ENCODE measurements at places on chromosomes 11 and 22.

GRCh38 chr11:14334893-14335292 lies 24.1 kb downstream of the RRAS2 start:
- DNase-seq, result no peak

DNA sequence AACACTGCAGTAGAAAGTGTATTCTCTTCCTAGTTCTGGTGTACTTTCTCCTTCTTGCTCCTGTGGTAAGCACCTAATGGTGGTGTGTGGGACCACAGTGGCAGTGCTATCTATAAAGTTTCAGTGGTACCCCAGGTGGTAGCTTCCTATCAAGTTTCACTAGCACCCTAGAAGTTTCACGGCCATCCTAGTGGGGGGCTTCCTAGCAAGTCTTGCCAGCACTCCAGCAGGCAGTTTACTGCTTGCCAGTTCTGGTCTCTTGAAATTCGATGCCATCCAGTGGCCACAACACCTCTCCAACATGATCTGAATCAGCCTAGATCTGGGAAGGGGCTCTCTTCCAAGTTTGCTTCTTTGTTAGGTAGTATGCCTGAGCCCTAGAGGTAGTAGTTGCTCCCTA lies 229.6 kb downstream of the SWAP70 start:
- DNase-seq, result no peak

- DNase-seq, result no peak
These were observed at the start of gene TP53I11 for GRCh38 chr11:44950625-44951476. Gene TP53I11 (minus strand): TSS chr11:44950883. CDS start chr11:44938335, 12,548 bp downstream.

DNA sequence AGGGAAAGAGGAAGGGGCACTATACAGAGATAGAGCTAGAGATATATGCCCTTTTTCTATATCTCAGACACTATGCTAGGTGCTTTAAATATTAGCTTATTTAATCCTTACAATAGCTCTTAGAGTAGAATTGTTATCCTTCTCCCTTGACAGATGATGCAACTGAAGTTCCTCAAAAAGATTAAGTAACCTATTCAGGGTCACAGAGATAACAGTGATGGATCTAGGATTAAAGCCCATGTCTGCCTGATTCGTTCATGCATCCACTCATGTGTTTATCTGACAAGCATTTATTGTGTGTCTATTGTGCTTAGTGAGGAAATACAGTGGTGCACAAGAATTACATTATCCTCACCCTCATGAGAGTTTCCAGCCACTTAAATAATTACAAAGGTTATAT lies 8.7 kb downstream of the CCDC83 start:
- no peak for DNase-seq

- no peak for DNase-seq
These were observed 58.6 kb upstream of the NNMT start for GRCh38 chr11:114237321-114238280.
